ENCODE measurements at places on chromosomes 2 and 18.

- DNase-seq: no peak
Measured at GRCh38 chr2:220433131-220433530, 805.7 kb downstream of the SLC4A3 start.

DNA sequence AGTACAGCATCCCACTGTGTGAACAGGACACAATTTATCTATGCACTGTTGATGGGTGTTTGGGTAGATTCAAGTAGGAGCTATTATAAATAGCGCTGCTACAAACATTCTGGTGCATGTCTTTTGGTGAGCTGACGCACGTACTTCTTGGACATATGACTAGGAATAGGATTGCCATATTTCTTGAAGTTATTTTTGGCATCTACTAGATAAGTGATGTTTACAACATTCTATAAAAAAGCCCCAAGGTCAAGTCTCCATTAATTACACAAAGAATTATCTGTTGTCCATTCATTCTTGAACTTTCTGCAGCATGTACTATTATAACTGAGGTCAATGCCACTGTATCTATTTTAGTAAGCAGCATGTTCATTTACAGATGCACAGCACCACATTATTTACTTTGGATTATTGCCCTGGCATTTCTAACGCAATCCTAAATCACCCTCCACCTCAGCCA is 225.5 kb upstream of the TMEM200C start:
- DNase-seq: peak; percentile 18

GRCh38 chr2:65013776-65014175 is 24.6 kb downstream of the SLC1A4 start:
- DNase-seq: no peak

GRCh38 chr2:135149251-135149650 is 97.2 kb downstream of the RAB3GAP1 start:
- no peak for DNase-seq

DNA sequence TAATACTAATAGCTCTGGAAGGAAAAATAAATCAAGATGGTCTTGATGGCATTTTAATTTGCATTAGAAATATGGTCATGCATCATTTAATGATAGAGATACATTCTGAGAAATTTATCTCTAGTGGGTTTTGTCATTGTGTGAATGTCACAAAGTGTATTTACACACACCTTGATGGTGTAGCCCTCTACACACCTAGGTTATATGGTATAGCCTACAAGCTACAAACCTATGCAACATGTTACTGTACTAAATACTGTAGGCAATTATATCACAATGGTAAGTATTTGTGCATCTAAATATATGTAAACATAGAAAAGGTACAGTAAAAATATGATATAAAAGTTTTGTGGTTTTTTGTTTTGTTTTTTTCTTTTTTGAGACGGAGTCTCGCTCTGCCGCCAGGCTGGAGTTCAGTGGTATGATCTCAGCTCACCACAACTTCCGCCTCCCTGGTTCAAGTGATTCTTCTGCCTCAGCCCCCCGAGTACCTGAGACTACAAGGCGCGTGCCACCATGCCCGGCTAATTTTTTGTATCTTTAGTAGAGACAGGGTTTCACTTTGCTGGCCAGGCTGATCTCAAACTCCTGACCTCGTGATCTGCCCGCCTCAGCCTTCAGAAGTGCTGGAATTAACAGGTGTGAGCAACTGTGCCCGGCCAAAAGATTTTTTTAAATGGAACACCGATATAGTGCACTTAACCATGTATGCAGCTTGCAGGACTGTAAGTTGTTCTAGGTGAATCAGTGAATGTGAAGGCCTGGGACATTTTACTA is 83.7 kb upstream of the UBXN4 start:
- no peak for DNase-seq

DNA sequence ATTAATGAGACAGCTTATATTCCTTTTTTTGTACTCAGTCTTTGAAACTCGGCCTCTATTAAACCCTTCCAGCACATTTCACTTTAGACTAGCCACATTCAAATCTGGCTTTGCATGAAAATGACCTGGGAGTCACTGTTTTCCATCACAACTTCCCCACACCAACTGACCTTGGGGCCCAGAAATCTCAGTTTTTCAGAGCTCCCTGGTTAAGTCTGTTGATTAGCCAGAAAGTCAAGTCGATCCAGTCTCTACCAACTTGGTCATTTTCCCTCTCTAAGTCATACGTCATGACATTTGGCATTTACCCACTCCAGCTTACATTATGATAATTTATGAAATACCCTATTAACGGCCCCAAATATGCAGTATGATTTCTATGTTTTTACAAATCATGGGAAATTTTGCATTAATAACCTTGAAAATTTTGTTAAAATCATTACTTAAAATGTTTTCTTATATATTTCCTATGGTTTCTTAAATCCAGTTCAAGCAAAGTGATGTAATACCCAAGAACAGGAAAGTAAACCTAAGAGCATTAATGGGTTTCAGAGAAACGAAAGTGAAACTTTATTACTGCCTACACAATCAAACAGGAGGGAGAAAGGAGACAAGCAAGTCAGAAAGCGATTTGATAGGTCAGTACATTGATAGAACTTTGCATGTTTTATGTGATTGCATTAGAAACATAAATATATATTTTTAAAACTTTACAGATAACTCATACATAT is 77.1 kb downstream of the SPATS2L start:
- peak; percentile 67 for DNase-seq

- no peak for DNase-seq
Measured at GRCh38 chr2:128308889-128309279, 9.8 kb downstream of the HS6ST1 start.

DNA sequence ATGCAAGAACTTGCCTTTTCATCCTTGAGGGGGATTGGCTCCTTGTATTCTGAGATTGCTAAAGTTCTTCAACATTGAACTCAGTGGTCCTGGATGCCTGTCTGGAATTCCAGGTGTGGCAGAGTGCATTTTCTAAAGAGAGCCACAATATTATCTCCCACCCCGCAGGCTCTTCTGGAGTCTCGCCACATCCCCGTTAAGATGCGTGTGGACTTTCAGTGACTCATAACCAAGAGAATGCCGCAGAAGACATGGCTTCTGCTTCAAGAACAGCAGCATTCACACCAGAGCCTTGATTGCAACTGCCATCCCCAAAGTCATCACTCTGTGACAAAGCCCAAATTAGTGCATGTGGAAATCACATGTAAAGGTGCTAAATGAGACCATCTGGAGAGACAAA is 142.7 kb downstream of the CDH20 start:
- DNase-seq: no peak

DNA sequence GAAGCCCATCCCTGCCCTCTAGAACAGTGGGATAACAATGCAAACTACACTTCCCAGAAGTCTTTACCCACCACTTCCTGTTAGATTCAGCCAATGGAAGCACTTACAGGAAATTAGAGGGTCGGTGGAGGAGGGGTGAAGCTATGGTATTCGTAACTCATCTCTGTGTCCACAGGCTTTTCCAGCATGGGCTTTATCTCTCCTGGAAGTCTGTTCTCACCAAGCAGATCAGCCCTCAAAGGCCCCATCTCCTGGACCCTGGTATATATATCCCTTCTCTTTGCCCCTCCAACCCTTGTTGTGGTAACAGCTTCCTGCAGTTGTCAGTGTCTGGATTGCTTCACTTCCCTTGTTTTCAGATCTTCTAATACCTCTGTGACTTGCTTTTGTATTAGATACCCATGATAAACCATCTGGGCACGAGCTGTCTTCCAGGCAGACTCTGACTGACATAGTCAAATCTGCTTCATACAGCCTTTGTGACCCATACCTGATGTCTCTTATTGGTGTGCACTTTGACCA is 475.0 kb upstream of the POU3F3 start:
- DNase-seq: peak; percentile 47

- no peak for DNase-seq
Measured at GRCh38 chr2:72630767-72631166, 195.1 kb downstream of the EXOC6B start.

GRCh38 chr2:227082286-227082685 is 81.7 kb downstream of the COL4A4 start:
- DNase-seq: no peak

- no peak for DNase-seq
Measured at GRCh38 chr2:71602115-71602495, 148.7 kb downstream of the DYSF start.

All from COLO829 (cell line).